ENCODE measurements at places on chromosomes 16 and 17. TPM values are rescaled to one million over a fixed set of nuclear protein-coding genes. Genes with fewer than 3 reads are reported as not detected.

RSPRY1 gene
- 32.5 TPM for total RNA-seq

STAC2 gene
- total RNA-seq = 6.0 TPM

GRCh38 chr17:52368886-52369285 is 210.4 kb upstream of the CA10 start:
- no peak for DNase-seq
- no peak overlapping the region for H3K27ac ChIP-seq
- no peak overlapping the region for H3K4me3 ChIP-seq
- H3K36me3 ChIP-seq = no peaks in the 10 kb centered on the region

INCA1 gene
- total RNA-seq = 1.4 TPM

GRCh38 chr17:49190932-49191331 is 19.4 kb downstream of the GNGT2 start:
- H3K4me3 ChIP-seq = no peak overlapping the region
- no peak overlapping the region for H3K27ac ChIP-seq
- DNase-seq = no peak
- no peaks in the 10 kb centered on the region for H3K4me1 ChIP-seq
- no peaks in the 10 kb centered on the region for H3K36me3 ChIP-seq
- H3K27me3 ChIP-seq = no peaks in the 10 kb centered on the region
